AG09309 (cell line): ENCODE measurements at places on chromosomes 2 and 18.
A peak's percentile ranks its signal among the peaks of the same experiment; 100 is the strongest.

- DNase-seq: no peak
These were observed 61.1 kb downstream of the ANTXR1 start for GRCh38 chr2:69073928-69074570.

- DNase-seq: no peak
These were observed 109.7 kb upstream of the GLI2 start for GRCh38 chr2:120625865-120626560.

- DNase-seq: no peak
These were observed 40.0 kb downstream of the SLC40A1 start for GRCh38 chr2:189540551-189540950.

GRCh38 chr2:95071856-95072255, 46.3 kb downstream of the MAL start:
- no peak for DNase-seq

DNA sequence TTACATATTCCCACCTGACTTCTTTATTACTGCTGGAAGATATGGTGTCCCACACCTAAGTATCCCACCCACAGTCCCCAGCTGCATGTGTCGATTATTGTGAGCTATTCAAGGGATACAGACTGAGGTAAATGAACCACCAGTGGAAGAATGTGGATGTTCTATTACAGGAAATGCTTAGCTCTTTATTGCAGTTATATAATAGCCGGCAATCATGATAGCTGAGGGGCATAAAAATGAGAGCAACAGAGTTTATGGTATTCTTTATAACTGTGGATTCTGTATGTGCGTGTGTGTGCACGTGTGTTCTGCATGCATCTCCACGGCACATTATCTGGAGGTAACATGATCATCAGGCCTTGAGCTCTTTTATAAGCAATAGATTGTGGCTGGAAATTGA, 198.9 kb downstream of the NEDD4L start:
- DNase-seq: no peak

DNA sequence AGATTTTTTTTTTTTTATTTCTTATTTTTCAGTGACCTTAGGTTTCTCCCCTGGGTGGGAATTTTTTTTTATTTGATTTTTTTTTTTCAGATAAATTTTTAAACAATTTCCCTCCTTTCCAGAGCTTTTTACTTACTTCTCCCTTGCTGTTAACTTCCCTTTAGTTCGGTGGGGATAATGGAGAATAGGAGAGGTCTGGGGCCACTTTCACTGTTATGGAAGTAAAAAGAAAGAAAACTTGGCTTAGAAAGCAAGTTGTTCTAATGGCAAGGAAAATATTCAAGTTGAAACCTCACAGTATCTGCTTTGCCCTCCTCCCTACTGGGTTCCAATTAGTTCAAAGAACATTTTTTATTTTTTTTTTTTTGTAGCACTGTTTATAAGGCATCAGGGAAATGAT, 537.1 kb upstream of the NXPH2 start:
- no peak for DNase-seq

GRCh38 chr18:37521510-37522465, 43.8 kb downstream of the CELF4 start:
- no peak for DNase-seq

GRCh38 chr18:48640566-48641270, 101.9 kb downstream of the CTIF start:
- no peak for DNase-seq

DNA sequence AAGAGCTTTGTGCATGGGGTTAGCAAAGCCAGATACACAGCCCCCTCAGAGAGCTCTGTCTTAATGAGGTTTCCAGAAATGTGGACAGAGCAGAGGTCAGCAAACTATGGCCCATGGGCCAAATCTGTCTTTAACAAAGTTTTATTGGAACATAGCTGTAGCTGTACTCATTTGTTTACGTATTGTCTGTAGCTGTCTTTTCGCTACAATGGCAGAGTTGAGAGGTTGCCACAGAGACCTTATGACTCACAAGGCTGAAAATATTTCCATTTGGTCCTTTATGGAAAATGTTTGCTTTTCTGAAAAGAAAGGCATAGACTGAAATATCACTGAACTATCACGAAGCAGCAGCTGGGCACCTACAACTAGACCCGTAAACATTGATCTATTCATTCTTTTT, 841.8 kb downstream of the SLC4A3 start:
- DNase-seq: peak; percentile 29

DNA sequence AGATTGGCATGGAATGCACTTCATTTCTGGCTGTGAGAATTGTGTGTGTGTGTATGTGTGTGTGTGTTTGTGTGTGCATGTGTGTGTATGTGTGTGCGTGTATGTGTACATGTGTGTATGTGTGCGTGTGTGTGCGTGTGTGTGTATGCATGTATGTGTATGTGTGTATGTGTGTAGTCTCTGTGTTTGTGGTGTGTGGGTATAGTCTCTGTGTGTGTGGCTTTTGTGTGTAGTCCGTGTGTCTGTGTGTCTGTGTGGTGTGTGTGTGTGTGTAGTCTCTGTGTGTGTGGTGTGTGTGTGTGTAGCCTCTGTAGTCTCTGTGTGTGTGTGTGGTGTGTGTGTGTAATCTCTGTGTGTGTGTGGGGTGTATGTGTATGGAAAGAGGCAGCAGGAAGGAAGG, 247.3 kb upstream of the SOX11 start:
- no peak for DNase-seq

DNA sequence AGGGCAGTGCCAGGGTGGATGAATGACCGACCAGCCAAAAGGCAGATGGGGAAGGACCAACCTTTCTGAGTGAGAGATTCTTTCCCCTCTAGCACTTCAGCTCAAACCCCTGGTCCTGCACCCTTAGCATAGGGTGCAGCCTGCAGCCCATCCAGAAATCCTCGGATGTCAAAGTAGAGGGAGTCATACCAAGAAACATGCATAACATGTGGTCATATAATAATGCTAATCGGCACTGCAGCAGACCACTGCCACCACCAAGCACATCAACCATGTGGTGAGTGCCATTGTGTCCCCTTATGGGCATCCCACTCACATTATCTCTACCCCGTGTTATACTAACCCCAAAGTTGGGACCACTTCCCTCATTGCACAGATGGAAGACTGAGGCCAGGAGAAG, 17.7 kb downstream of the ATOH8 start:
- no peak for DNase-seq

- DNase-seq: no peak
These were observed 520.0 kb upstream of the SALL3 start for GRCh38 chr18:78459668-78460067.

GRCh38 chr2:48170281-48170680, 264.0 kb upstream of the FBXO11 start:
- DNase-seq: peak; percentile 21

- DNase-seq: no peak
These were observed 133.5 kb upstream of the MGAT5 start for GRCh38 chr2:134120406-134120732.

DNA sequence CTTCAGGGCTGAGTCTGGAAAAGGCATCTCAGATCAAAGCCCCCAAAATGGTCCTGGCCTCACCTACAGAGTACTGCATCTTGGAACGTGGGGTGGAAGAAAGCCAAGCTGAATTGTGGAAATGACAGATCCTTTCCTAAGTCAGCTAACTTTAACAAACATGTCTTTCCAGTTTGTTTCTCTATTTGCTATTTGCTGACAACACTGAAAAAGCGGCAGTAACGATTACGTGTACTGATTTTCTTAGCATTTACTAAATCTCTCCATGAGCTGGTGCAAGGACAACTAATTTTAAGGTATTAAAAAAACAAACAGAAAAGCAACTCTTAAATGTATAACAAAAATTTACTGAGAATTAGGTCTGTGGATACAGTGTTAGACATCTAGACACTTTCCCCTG, 1.1 kb downstream of the HIBCH start:
- no peak for DNase-seq

DNA sequence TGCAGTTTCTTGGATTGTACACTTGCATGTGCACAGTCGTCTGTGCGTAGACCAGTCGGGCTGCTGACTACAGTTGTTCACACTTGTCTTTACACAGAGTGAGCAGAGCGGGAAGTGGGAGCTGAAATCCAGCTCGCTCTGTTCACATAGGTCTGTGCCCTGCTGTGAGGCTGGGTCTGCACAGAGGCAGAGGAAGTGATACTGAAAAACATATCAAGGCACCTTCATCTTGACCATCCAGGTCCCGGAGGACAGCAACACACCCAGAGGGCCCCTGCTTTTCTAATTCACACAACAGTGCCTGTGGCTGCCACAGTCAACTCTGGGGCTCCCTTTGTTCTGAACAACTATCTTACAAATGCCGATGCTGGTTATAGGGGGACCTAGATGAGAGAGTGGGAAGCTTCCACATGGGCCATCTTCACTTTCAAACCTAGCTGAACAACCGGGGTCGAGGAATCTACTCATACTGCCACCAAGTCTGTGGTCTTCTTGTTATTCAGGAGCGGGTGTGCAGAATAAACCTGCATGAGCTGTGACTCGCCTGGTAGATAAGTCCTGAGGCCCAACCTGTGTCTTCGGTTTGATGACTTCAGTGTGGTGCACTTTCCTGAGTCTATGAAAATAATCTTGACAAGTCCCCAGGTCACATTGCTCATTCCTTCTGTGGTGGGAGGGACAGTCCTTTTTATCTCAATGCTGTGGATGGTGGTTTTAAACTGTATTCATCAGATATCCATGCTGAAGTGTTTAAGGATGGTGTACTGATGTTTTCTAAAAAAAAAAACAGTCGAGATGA, 3.5 kb upstream of the ADNP2 start:
- DNase-seq: no peak

DNA sequence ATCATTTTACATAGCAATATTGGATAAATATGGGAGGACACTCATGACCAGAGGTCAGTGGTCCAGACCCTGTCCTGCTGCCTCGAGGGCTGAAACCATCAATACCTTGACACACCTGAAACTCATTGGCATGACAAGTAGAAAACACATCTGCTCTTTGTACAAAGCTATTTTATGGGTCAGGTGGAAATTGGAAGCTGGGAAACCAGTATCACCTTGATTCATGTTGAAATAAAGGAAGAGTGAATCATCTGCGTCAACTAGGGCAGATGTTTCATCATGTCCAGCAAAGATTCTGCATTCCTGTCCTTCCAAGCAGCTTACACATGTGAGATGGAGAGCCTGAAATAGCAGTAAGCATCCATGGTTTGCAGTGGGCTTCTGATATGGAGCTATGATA, 80.0 kb upstream of the ERBB4 start:
- no peak for DNase-seq

DNA sequence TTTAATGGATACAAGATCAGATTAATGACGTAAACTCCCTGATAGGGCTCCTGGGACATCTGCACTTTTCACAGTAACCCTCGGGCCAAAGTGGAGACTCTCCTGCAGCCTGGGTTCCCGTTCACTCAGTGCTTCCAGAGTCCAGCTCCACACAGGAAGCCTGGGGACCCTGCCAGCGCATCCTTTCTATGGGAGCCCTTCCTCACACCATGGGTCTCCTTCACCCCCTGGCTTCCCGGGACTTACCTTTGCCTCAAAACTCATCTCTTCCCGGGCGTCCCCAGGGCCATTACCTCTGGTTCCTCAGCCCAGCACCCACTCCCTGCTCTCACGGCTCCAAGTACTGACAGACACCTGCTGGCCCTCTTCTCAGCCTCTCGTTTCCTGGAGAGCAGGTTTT, 40.7 kb upstream of the KLF11 start:
- DNase-seq: no peak
